Stimulated activated CD4-positive, alpha-beta T cell treated with anti-CD3 and anti-CD28 coated beads, TNF-alpha, amount 100 ng/mL, for 48 hours (primary cell): ENCODE measurements at places on chromosomes 2 and 18.

GRCh38 chr2:8307606-8308180 lies 374.2 kb upstream of the ID2 start:
- DNase-seq = no peak

- DNase-seq = no peak
These were observed 126.3 kb upstream of the ID2 start for GRCh38 chr2:8555543-8555942.

GRCh38 chr2:45769056-45769455 lies 117.6 kb downstream of the PRKCE start:
- DNase-seq = no peak

- no peak for DNase-seq
These were observed 31.3 kb downstream of the ACKR3 start for GRCh38 chr2:236600892-236601291.

GRCh38 chr2:132757676-132758075 lies 87.7 kb upstream of the LYPD1 start:
- no peak for DNase-seq
